PC-9 (cell line): ENCODE measurements at places on chromosomes 11 and 22.
A peak's percentile ranks its signal among the peaks of the same experiment; 100 is the strongest.

GRCh38 chr11:133718238-133718637, 127.1 kb downstream of the SPATA19 start:
- DNase-seq = no peak

DNA sequence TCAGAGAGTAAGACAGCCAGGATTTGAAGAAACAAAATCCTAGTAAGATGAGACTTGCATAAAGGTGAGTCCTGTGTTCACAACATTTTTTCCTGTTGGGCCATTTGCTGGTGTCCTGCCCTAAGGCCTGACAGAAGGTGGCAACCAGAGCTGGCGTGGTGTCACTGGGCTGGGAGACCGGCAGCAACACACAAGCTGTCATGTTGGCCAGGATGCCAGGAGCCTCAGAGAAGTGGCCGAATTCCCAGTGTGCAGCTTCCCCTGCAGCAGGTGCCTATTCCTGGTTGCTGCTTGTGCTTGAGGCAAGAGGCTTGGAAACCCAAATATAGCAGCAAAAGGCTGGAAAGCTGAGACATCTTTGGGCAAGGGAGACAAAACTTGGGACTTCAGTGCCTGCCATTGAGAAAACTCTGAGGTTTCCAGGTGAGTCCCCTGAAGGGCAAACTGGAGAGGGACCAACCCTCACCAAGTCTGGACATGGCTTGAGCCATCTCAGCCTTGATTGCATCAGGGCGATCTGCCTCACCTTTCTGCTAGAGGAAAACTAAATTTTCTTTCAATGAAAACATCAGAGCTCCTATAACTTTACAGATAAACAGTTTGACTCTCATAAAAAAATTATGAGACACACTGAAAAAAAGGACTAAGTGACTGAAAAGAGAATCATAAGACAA, 25.9 kb downstream of the ALG12 start:
- no peak for DNase-seq

- DNase-seq = no peak
These were observed 269.4 kb downstream of the DDX10 start for GRCh38 chr11:108934289-108934688.

DNA sequence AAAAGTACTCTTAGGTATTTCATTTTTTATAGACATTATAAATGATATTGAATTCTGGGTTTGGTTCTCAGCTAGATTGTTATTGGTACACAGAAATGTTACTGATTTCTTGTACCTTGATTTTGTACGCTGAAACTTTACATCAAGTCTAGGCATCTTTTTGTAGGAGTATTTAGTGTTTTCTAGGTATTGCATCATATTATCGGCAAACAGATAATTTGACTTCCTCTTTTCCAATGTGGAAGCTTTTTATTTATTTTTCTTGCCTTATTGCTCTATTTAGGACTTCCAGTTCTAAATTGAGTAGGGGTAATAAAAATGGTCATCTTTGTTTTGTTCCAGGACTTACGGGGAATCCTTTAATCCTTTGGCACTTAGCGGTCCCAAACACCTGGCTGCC, 676.6 kb upstream of the CCDC179 start:
- no peak for DNase-seq

DNA sequence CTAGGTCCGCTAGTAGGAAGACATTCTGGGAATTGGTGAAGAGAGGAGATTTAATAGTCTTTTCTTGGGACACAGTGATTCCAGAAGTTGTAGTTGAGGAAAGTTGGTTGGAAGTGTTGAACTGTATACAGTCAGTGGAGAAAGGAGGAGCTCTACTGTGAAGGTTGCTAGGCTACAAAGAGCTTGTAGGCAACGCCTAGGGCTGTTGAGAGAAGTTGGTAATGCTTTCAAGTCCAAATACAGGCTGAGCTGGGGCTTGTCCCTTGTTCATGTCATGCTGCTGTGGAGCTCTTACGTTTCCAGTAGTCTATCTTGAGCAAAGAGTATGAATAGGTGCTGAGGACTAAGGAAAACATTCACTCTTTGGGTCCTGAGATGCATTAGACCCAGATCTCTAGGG, 1.1 kb downstream of the TBCEL start:
- no peak for DNase-seq

DNA sequence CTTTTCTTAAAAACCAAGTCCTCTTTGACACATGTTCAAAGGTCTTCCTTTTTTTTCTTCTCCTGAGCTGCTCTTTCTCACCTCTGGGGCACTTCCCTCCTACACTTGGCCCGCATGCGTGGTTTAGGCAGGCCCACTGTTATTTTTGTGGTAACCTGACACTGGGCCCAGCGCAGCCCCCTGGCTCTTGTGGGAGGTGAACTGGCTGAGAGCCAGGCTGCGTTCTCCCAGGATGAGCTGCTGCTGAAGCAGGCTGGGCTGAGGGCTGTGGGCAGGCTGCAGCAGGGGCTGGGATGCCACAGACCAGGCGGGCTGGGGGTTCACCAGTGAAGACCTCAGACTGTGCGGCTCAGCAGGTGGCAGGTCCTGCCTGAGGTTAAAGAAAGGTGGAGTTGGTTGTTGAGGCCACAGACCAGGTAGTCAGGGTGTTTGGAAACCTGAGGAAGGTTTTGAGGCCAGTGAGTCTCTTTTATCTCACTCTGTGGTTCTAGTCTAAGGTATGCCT, 72.4 kb downstream of the TEAD1 start:
- peak; percentile 76 for DNase-seq

- no peak for DNase-seq
These were observed 4.8 kb downstream of the RPS3 start for GRCh38 chr11:75403983-75404658.

DNA sequence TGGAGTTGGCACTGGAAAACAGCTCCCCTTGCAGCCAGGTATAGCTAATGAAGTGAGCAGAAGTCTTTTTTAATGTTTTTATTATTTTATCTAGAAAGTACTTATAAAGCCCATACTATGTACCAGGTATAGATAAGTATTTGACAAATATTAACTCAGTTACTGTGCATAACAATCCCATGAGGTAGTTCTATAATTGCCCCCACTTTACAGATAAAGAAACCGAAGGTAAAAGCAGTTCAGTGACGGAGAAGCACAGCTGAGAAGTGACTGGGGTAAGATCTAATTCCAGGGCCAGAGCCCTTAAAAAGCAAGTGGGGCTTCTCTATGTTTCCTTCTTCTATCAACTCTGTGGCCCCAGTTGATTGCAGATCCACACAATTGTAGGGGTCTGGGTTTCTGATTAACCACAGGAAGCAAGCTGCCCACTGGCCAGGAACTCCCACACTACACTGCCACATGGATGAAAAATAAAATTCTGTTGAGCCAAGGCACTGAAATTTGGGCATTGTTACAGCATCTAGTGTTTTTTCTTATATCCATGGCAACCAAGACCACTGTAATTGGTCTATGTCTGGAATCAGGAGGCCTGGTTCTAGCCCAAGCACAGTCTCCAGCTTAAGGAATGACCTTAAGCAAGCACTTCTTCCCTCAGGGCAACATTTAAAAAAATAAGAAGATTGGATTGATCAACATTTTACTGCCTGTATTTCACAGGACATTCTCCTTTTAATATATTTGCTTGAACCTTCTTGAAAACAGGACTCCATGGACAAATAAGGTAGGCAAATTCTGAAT, 55.3 kb upstream of the TEAD1 start:
- no peak for DNase-seq

- no peak for DNase-seq
These were observed 946.2 kb downstream of the BRD1 start for GRCh38 chr22:48881326-48881980.

DNA sequence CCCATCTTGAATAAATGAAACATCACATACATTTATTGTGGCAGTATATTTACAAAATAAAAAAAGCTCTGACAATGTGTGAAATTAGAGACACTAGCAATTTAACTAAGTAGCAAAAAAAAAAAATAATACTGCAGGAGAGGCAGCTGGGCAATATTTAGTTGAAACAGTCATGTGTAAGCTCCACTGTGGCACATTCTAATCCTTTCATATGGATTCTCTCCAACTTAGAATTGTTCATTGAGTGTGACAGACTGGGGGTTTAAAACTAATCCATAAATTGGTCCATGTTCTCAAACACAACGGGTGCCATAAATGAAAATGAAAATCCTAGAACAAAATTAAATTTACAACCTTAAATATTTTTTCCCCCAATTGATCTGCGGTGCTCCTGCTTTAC, 302.1 kb downstream of the CADM1 start:
- DNase-seq = no peak

DNA sequence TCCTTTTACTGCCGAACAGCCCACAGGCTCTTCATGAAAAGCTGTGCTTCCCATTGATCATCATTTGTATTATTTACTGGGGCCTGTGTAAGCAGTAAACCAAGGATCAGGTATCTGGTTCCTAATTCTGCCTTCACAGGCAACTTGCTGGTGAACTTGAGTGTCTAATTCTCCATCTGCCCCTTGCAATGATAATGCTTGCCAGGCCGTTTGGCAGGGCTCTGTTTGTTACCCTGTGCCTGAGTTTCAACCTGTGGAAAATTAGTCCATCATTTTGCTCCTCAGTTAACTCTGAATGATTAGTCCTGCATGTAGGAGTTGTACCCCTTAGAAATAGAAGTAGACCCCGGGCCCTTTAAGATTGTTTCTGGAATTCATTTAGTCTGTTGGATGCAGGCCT, 298.4 kb upstream of the CADM1 start:
- DNase-seq = no peak

GRCh38 chr22:38260761-38261681, 11.8 kb downstream of the TMEM184B start:
- DNase-seq = no peak

- peak; percentile 47 for DNase-seq
These were observed at the start of gene TMEM132A for GRCh38 chr11:60924110-60924905. TSS of gene TMEM132A (plus strand) at chr11:60924460. CDS start at chr11:60924634, 174 bp downstream.

- no peak for DNase-seq
These were observed 73.3 kb downstream of the PRSS23 start for GRCh38 chr11:86873573-86874083.

- no peak for DNase-seq
These were observed 102.6 kb downstream of the TRIM44 start for GRCh38 chr11:35765211-35765610.

- peak; percentile 41 for DNase-seq
These were observed 650 bp upstream of the CHID1 start for GRCh38 chr11:911031-911889.

DNA sequence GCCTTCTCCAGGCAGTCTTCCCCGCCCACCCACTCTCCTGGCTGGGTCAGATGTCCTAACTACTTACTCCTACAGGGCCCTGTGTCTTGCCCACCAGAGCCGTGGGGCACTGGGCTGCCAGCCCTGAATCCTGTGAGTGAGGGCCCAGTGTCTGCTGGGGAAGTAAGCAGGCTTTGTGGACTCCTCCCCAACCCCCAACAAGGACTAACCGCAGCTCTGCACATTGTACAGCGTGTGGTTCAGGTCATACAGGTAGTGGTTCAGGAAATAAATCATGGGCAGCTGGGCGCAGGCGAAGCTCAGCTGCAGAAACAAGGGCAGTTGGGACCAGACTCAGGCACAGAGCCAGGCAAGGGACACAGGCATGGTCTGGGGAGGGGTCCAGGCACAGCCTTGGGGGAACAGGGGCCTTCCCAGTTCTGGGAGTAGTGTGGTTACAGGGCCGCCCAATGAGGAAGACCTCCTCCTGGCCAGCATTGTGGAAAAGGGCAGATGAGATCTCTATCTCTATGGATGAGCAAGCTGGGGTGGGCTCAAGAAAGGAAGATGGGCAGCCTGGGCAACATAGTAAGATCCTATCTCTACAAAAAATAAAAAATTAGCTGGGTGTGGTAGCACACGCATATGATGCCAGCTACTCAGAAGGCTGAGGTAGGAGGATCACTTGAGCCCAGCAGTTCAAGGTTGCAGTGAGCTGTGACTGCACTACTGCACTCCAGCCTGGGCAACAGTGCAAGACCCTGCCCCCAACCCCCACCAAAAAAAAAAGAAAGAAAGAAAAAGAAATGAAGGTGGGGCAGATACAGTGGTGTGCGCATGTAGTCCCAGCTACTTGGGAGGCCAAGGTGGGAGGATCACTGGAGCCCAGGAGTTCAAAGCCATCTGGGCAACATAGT, 5.5 kb downstream of the UNC93B1 start:
- DNase-seq = no peak

- DNase-seq = no peak
These were observed 13.4 kb upstream of the IL17REL start for GRCh38 chr22:50025993-50026392.

- no peak for DNase-seq
These were observed 68.0 kb downstream of the ETS1 start for GRCh38 chr11:128519338-128519737.

- DNase-seq = no peak
These were observed 101.6 kb downstream of the MAML2 start for GRCh38 chr11:96241331-96241841.

DNA sequence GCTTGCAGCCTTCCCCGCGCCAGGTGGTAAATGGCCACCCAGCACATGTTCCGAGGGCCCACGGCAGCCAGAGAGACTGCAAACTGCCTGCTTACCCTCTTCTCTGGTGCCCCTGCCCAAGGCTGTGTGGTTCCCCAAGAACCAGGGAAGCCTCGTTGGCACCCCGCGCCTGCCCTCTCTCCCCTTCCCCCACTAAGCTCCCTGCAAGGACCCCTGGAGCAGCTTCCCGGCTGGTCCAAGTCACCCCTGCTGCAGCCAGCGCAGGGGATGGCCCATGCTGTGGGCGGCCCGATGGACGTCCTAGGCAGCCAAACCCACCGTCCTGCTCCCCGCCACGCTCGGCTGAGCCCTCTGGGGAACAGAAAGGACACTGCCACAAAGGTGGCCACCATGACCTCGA, 30.2 kb downstream of the MACROD1 start:
- no peak for DNase-seq

GRCh38 chr11:80188076-80188627, 747.3 kb upstream of the TENM4 start:
- no peak for DNase-seq

DNA sequence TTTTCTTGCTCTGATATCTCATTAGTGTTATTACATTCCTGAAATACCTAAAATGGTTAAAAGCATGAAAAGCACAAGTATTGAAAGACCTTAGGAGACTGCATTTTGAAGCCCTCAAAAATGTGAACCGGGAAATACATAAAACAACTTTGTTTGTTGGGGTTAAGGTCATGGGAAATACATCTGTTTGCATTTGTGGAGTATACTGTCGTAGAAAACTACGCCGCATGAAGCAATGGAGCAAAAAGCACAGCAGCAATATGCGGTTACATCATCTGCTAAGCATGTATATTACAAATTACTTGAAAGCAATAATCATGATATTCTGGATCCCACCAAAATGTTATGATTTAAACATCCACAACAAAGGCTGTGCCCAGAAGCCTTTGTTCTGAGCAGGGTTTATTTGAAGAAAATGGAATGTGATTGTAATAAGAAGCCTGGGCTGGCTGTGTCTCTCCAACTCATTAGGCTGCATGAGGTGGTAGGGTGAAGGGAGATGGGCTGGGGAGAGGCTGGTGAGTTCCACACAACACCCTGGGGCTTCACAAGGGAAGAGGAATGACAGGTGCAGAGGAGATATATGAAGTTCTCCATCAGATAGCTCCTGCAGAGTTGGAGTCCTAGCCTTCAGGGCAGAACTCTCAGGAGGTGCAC, 64.7 kb upstream of the LIN7C start:
- no peak for DNase-seq

GRCh38 chr22:29726106-29726505, 6.3 kb downstream of the CABP7 start:
- no peak for DNase-seq
